ENCODE measurements at places on chromosomes 6 and 20.

- no peak for DNase-seq
Observed at GRCh38 chr6:167275436-167275835, 15.7 kb upstream of the UNC93A start.

GRCh38 chr6:2448826-2449571, 203.6 kb upstream of the GMDS start:
- DNase-seq = peak; percentile 49

DNA sequence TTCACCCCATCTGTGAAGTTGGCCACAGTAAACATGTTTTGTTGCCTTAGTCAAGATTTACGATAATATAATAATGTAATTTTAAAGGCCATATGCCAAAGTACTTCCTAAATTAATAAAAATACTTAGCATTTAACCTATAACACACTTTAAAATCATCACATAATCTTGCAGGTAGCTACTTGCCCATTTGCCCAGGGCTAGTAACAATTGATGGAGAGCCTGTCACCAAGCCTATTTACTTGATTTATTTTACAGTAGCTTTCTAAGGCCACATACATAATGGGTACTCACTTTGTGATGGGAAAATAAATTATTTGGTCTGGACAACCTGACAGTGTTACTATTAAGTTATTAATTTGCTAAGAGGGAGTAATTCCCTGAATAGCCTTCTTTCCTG, 14.5 kb downstream of the BTBD9 start:
- DNase-seq = no peak

DNA sequence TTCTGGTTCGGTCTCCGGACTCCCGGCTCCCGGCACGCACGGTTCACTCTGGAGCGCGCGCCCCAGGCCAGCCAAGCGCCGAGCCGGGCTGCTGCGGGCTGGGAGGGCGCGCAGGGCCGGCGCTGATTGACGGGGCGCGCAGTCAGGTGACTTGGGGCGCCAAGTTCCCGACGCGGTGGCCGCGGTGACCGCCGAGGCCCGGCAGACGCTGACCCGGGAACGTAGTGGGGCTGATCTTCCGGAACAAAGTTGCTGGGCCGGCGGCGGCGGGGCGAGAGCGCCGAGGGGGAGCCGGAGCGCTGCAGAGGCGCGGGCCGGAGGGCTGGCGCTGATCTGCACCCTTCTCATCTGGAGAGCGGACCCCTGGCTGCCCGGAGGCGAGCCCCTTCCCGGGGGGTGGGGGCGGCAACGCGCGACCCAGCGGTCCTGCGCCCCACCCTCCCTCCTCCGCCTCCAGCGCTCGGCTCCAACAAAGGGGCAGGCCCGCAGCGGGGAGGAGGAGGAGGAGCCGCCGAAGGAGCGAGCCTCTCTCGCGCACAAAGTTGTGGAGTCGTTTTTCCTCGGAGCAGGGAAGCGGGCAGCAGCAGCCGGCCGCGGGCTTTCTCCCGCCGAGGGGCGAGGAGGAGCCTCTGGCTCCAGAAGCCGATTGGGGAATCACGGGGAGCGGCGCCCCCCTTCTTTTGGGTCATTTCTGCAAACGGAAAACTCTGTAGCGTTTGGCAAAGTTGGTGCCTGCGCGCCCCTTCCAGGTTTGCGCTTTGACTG, at the start of gene UTRN:
TSS of gene UTRN (plus strand) at position 553 of the 765 bp plus-strand sequence. CDS start 6,494 bp downstream, outside the sequence.
- peak; percentile 87 for DNase-seq

- no peak for DNase-seq
Observed at GRCh38 chr20:41191562-41192500, 54.5 kb downstream of the PLCG1 start.

- DNase-seq = no peak
Observed at GRCh38 chr6:145534989-145535388, 200.3 kb downstream of the EPM2A start.

Data from right cardiac atrium (tissue), 5 donors.